ENCODE measurements at places on chromosomes 7 and 10. TPM values are rescaled to one million over a fixed set of nuclear protein-coding genes. Genes with fewer than 3 reads are reported as not detected.

DNA sequence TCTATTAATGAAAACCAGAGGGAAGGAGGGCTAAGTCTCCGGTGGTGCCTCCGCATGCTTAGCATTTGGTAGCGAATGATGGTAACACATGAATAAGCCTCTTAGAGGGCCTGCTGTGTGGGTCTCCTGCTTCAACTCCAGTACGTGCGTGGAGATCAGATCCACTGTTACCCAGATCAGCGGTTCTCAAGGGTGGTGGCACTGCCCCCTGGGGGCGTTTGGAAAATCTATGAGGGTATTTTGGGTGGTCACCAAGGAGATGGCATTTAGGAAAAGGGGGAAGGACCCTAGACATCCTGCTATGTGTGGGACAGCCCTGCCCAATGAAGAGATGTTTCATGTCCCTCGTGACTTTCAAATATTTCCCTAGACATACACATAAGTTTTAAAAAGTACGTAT lies 57.1 kb upstream of the TM9SF3 start:
- DNase-seq, result no peak

- peak; percentile 11 for DNase-seq
These were observed 20.4 kb downstream of the CCDC71L start for GRCh38 chr7:106640368-106641141.

DNA sequence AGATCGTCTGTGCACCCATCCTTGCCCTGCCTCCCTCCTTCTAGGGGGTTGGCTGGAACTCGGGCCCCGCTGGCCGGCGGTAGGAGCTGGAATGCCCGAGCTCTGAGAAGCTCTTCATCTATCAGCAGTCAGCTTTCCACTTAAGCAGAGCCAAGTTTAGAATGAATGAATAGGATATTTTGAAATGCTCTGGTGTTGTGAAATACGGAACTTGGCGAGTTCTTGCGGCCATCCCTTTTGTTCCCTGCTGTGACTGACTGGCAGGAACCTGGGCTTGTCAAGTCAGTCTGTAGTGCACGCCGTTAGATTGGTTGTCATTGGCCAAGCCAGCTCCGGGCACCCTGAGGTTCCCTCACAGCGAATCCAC lies 33.3 kb downstream of the FOXK1 start:
- peak; percentile 53 for DNase-seq

- no peak for DNase-seq
These were observed 72.9 kb downstream of the NPY start for GRCh38 chr7:24356718-24357386.

DNA sequence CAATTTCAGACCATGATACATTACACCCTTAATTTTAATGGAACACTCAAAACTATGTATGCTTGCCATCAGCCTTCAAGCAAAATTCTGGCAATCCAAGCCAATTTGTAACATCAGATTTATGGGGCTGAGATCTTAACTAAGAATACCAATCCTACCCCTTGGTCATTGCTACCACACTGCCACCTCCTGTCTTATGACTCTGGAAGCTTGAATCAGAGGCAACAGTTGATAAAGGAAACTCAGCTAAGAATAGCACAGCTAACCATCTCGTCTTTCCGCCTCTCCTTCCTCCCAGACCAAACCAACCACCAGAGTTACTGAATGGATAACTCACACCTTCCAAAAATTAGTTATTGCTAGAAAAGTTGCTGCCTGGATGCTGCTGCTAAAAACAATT lies 7.4 kb downstream of the IGF2BP3 start:
- no peak for DNase-seq

DNA sequence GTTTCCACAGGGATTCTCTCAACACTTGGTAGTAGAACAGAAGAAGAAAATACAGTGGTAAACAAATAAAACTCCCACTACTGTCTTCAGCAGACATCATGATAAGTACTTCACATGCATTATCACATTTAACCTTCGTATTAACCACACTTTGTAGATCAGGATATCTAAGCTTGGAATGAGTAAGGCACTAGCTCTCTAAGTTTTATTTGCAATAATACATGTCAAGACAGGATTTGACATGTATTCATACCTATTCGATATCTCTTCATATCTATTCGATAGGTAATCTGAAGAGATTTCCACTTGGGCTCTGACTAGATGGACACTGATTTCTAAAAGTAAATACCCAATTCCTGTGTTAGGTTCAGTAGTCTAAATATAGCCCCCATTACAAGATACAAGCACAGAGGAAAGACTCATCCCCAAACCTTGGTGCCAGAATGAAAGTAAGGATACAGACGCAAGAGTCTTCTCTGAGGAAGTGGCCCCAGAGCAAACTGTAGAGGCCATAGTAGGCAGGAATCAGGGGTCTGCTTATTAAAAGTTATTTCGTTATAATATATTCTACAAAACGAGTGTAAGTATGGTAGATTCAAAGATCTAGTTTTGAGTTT lies 58.4 kb downstream of the FOXP2 start:
- no peak for DNase-seq

The XRCC2 gene
- 5.5 TPM for total RNA-seq

The PDE6C gene
- not detected for total RNA-seq

The ENKUR gene
- not detected for total RNA-seq

GRCh38 chr7:94912085-94912484 lies 4.7 kb downstream of the PPP1R9A start:
- no peak for DNase-seq

DNA sequence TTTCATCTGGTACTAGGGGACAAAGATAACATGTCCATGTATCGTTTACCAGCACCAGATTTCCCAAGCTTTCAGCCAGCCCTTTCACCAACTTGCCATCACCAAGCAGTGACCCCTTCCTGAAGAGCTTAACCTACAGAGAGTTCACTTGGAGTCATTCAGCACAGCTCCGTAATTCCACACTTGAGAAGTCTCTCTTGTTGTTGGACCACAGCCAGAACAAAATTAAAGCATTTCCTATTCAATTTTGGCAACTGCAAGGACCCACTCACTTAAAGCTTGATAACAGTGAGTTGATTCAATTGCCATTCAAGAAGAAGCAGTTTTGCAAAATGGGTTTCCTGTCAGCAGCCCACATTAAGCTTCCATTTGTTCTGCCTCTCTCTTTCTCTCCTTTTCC lies 88.5 kb upstream of the LRRTM3 start:
- DNase-seq, result no peak

DNA sequence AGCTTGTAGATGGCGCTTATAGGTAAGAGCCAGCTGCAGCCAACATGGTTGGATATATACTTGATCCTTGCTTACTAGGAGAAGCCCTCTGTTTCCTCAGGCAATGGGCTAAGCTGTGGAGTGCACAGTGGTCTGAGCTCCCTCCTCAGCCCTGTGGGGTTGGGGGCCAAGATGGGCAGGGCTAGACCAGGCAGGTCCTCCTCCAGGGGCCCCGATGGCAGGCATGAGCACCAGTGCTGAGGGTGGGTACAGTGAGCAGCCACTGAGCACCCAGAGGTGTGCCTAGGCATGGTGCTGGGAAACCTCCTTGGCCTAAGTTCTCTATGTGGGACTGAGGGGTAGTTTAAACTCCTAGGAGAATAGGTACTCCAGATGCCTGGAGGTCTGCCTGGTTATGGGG lies 680.2 kb downstream of the SUGCT start:
- DNase-seq, result no peak

- DNase-seq, result no peak
These were observed 39.9 kb upstream of the HDAC9 start for GRCh38 chr7:18455606-18456005.

The SPDYE5 gene
- total RNA-seq, result not detected

DNA sequence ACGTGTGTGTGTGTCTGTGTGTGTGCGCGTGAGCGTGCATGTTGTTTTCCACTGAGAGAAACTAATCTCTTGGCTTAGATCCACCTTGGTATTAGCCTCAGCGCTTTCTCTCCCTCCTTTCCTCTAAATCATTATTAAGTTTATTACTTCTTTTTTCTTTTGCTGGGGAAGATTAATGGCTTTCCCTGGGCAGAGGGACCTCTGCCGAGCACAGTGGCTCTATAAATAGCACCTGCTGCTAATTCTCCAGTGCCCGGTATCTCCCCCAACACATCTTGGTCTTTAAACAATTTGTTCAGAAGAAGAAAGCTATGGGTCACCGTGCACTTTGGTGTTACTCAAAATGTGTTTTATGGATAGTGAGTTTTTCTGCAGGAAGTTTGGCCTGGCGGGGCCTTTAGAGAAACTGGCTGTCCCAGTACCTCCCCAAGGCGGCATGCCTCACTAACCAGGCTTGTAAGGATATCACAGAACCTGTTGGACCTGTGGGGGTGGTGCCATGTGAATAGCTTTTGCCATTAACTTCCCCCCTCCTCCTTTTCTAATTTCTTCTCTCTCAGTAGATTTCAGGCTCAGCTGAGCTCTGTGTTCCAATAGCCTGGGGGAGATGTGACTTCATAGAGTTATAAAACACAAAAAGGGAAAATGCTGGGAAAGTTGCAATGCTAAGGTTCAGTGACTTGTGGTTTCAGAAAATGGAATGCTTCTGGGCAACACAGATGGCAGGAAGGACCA lies 70.1 kb upstream of the RAB11FIP2 start:
- DNase-seq, result no peak

The CACNB2 gene
- not detected for total RNA-seq

- DNase-seq, result no peak
These were observed 262.0 kb upstream of the ZWINT start for GRCh38 chr10:56623064-56623463.
